ENCODE measurements at places on chromosomes 16 and 17. TPM values are rescaled to one million over a fixed set of nuclear protein-coding genes. Genes with fewer than 3 reads are reported as not detected.

SLC16A13 gene
- not detected for total RNA-seq

DNA sequence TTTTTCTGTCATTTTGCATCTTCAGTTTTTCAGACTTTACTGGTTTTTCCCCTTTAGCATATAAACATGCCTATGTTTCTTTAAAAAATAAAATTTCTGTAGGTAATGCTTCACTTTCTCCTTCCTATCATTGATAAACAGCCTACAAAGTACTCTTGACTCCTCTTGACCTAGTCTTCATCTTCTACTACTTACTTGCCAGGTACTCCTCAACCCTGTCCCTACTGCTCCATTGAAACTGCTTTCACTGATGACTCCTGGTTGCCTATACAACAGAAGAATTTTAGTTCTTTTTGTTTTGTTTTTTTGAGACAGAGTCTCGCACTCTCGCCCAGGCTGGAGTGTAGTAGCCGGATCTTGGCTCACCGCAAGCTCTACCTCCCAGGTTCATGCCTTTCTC lies 7.0 kb downstream of the DDX42 start:
- DNase-seq, result no peak

DNA sequence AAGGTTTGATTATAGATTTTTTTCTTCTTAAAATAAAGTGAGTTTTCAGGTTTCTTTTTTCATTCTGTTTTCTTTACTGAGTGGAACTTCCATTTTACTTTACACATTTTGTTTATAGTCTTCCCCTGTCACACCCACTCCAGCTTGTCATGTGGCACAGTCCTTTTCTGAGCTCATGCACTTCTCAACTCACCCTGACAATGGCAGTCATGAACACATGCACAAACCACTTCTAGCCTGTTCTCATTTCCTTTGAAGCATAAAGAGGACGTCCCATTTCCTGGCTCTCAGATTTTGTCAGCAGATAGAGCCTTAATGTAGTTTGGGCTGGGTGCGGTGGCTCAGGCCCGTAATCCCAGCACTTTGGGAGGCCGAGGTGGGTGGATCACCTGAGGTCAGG lies 168.0 kb downstream of the AHSP start:
- no peak for DNase-seq

GRCh38 chr17:10061111-10061845 lies 137.1 kb downstream of the GAS7 start:
- peak; percentile 45 for DNase-seq

- peak; percentile 30 for DNase-seq
Observed at GRCh38 chr16:56513972-56514371, 5.9 kb downstream of the BBS2 start.

SMIM36 gene
- not detected for total RNA-seq
